ENCODE measurements at places on chromosomes 3 and 15.

DNA sequence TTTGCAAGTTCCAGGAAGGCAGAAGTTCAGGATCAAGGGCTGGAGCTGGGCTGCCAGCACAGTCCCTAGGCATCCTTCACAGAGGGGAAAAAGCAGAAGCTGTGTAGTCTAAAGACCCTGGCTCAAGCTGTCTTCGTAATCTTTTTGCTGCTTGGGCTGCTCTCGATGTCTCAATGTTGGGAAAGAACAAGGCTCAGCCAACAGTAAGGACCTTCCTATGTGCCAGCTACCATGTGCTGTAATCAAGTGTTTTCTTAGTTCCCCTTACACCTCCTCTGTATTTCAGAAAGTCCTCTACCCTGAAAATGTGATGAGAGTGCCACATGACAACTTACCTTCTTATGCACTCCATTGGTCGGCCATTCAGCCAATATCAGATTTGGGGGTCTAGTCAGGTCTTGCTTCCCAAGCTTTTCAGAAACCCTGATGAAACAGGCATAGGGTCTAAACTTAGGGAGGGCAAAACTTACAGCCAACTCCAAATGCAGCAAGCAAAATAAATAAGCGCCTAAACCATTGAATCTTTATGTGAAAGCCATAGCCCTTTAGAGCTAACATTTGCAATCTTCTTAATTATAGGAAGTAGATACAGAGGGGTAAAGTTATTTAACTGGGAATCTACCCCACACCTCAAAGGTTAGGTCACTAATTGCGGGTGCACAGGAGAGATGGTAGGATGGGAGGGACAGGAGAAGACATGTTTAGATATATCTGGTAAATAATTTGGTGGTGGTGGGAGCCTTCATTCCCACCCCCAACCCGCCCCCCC lies 1.2 kb upstream of the EDEM1 start:
- DNase-seq, result peak; percentile 83

- DNase-seq, result no peak
These were observed 68.5 kb upstream of the CCDC54 start for GRCh38 chr3:107308716-107309115.

- no peak for DNase-seq
These were observed 17.4 kb upstream of the ST3GAL6 start for GRCh38 chr3:98745718-98746117.

DNA sequence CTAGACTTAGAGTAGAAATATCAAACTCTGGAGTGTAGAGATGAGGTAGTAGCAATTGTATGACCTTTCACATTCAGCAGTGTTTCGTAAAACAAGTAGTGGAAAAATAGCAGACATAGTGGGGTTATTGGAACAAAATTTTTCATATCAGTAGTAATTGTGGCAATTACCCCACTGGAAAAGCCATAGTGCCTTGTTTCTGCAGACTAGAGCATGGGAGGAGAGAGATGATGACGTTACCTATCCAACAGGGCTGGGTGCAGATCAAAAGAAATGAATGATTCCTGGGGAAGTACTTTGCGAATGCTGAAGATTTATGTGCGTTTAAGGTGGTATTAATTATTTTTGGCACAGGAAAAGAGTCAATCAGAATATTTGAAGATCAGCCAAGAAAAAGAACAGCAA lies 147.0 kb upstream of the LRRFIP2 start:
- DNase-seq, result no peak

DNA sequence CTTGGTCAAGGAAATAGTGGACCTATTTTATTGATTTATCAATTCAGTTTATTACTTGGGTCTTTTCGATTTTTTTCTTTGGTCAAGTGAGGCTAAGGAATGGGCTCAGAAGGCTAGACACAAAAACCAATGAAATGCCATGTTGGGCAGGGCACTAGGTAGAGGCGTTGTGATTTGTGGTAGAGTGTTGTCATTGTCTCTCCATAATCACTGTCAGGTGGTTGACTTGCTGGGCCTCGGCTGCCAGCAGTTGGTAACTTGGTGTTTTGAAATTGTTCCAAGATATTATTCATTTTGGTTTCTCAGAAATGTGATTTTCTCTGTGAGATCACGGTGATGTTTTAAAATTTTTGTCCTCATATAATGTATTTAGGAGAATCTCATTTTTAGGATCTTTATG lies 173.6 kb downstream of the KLHL25 start:
- DNase-seq, result no peak

DNA sequence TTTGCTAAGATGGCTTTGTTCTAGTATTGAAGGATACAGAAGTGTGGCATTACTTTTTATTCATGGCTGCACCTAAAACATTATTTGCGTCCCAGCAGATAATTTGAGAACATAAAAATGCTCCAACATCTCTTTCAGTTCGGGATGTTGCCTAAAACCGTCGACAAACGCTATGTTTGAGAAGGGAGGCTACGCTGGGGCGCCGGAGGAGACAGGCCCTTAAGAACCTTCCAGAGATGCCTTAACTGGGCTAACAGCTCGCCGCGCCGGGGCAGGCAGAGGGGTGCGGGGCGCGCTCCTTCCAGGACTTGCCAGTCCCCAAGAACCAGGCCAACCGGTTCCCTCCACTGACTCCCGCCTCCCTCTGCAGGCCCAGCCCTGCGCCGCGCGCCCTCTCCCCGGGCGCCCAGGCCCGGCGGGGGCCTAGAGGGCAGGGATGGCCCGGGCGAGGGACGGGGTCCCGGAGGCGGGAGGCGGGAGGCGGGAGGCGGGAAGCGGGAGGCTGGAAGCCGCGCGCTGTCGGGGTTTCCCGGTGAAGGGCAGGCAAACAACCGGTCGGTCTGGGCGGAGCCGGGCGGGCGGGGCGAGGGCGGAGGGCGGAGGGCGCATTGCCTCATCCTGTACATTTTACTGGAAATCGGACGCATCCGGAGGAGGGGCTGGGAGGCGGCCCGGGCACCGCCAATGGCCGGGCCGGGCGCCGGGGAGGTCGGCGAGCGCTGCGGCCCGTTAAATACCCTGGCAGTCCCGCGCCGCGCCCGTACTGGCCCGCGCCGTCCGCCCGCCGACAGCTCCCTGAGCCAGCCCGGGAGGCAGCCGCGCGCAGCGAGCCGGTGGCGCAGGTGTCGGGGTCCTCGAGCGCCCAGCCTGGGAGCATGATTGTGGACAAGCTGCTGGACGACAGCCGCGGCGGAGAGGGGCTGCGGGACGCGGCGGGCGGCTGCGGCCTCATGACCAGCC lies at the start of gene NFKBIZ:
TSS of gene NFKBIZ (plus strand) at position 761 of the 960 bp plus-strand sequence. CDS start at position 876, 115 bp downstream.
- peak; percentile 96 for DNase-seq

- DNase-seq, result no peak
These were observed 95.8 kb upstream of the TGFBR2 start for GRCh38 chr3:30510596-30510995.

DNA sequence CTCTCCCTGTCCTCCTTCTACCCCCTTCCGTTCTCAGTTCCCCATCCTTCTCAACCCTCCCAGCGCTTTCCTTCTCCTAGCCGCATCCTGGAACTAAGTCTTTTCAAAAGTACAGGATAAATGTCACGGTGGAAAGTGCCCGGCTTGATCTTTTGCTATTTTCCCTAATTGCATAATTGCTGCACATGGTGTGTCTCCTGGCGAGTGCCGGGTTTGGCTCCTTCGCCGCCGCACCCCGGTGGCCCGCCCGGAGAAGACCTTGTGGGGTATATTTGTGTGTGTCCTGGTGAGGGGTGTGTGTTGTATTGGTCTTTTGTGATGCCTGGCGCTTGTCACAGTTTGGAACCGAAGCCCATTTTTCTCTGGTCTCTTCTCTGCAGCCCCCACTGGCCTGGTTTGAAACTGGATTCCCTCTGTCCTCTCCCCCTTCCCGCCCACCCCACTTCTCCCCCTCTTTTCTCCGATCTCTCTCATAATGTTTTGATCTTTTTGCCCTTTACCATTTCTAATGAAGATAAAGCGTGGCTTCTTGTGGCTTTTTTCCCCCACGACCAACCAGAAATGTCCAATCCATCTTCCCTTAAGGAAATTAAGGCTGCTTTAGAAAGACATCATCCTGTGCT lies 692 bp downstream of the UBE2E2 start:
- DNase-seq, result peak; percentile 21

DNA sequence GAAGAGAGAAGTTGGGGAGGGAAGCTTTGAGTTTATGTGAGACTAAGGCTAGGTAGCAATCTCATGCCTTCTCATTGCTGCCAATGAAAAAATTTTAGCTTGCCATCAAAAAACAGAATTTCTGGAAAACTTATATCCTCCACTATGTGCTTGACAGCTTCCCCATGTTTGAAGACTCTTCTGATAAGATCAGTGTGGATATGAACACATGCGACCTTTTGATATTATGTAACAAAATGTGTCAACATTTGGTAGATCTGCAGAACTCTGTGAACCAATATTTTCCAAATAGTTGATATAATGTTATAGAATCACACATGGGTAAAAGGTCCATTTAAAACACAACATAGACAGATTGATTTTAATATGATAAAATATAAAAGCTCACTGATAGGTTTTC lies 380.9 kb upstream of the PROK2 start:
- DNase-seq, result no peak

DNA sequence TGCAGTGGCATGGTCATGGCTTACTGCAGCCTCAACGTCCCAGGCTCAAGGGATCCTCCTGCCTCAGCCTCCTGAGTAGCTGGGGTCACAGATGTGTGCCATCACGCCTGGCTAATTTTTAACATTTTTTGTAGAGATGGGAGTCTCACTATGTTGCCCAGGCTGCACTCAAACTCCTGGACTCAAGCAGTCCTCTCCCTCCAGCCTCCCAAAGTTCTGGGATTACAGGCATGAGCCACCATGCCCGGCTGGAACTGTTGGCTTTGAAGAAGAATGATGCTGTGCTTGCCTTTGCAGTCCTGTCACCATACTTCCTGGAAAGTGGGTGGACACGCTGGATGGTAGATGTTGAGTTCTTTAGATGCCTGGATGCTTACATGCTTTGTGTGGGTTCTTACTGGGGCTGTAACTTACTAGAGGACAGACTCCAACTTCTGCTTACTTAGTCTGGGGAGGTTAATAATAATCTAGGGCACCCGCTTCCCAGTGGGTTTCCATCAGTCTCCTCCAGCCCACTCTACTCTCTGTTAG lies 36.7 kb downstream of the IGF1R start:
- DNase-seq, result no peak

GRCh38 chr3:177777699-177778098 lies 580.4 kb upstream of the TBL1XR1 start:
- peak; percentile 77 for DNase-seq

GRCh38 chr3:17505856-17506255 lies 236.6 kb downstream of the TBC1D5 start:
- no peak for DNase-seq

GRCh38 chr15:87628311-87628710 lies 628.2 kb downstream of the NTRK3 start:
- no peak for DNase-seq

GRCh38 chr15:33282226-33283020 lies 28.3 kb upstream of the RYR3 start:
- DNase-seq, result no peak

DNA sequence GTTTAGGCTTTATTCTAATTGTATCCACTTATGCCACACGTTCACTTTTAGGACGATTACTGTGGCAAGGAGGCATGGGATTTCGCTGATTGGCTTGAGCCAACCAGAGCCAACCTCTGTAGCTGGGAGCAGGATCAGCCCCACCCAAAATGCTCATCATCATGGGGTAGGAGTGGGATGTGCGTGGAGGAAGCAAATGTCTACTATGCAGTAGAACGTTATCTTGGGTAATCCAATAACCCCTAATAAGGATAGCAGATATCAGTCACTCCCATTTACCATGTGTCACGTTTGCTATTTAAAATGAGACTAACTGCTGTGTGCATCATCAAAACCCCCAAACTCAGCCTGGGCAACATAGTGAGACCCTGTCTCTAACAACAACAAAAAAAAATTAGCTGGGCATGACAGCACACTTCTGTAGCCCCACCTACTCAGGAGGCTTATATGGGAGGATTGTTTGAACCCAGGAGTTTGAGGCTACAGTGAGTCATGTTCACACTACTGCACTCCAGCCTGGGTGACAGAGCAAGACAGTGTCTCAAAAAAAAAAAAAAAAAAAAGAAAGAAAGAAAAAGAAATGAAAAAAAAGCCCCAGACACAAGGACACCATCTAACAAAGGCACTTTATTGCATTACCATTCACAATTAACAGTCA lies 17.8 kb upstream of the ITGB5 start:
- no peak for DNase-seq

DNA sequence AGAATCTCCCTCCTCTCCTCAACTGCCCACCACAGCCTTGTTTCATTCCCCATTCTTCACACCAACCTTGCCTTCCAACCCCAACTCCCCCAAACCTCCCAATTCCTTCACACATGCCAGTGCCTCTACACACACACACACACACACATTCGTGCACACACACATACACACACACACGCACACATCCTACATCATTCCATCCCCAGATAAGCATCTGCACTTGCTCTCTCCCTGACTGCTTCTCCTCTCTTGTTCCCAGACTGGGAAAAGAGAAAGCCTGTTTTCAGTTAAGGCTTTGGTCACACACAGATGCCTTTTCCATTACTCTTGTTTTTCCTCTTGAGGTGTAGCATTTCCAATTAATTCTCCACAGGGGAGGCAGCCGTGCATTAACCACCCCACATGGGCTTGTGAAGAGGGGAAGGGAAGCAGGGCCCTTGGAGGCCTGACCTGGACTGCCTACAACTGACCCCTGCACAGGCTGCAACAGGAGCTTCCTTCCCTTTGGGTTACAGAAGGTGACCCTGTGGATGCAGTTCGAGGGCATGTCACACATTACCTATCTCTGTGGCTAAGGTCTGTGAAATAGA lies 32.0 kb upstream of the BOC start:
- no peak for DNase-seq

DNA sequence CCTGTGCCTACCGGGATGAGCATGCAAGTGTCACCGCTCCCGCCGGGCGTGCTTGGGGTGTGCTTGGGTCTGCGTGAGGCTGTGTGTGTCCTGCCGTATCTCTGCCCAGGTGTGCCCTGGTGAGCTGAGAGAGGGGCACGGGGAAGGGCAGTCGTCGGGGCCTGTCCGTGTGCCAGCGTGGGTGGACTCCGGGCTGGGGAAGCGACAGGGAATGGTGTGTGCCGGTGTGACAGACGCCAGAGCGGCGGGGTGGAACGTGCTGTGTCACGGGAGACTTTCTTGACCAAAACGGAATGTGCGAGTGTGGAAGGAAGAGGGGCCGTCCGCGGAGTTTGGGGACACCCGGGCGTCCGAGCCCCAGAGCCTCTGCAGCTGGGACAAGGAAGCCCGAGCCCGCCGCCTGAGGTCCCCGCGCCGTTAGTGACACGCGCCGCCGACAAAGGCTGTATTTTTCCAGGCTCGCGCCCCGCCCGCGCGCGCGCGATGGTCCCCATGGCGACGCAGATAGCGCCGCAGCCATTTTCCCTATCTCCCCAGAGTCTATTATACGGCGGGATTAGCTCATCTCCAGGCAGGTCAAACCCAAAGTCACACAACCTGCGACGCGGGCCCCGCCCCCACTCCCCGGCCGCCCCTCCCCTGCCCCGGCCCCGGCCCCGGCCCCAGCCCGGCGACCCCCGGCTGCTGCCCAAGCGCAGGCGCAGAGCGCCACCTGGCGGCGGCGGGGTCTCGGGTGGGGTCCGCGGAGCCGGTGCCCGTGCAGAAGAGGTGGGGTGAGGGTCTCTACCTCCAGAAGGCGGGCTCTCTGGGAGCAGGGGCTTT lies 4.5 kb upstream of the GATA2 start:
- DNase-seq, result peak; percentile 93

- no peak for DNase-seq
These were observed 256.2 kb downstream of the ZNF621 start for GRCh38 chr3:40780925-40781406.

GRCh38 chr3:108053067-108053466 lies 37.8 kb downstream of the CD47 start:
- DNase-seq, result no peak
